ENCODE measurements at places on chromosomes 11 and 22.

- no peak for DNase-seq
Observed at GRCh38 chr11:37182031-37182430, 584.0 kb upstream of the RAG2 start.

- no peak for DNase-seq
Observed at GRCh38 chr11:5367448-5368074, 16.1 kb upstream of the OR51M1 start.

DNA sequence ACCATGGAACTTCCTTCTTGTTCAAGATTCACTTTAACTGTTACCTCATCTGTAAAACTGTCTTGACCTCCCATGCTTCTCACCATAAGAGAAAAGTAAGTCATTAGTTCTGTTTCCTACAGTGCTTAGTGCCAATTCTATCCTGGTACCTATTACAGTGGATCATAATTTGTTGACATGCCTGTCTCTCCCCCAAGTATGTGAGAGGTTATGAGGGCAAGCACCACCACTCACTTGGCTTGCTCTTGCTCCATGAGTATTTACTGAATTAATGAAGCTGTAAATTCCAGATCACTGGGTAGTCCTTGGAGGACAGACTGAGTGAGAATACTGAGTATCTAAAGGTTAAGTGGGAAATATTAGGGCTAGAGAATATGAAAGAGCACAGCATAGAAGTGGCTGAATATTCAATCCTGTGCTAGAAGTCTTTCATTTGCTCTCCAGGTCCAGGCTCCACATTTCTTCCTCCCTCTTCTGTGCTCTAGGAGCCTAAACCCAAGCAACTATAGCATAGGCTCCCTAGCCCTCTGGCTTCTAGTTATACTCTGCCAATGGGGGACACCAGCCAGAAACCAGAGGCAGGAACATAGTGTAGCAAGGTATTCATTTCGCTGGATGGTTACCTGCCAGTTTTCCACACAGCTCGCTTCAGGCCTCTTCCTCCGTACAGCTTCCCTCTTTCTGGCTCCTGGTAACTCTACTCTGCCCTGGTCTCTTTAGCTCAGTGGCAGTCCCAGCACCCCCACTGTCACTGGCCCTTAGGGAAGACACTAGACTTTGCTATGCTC lies 118.2 kb upstream of the SLC5A12 start:
- no peak for DNase-seq

DNA sequence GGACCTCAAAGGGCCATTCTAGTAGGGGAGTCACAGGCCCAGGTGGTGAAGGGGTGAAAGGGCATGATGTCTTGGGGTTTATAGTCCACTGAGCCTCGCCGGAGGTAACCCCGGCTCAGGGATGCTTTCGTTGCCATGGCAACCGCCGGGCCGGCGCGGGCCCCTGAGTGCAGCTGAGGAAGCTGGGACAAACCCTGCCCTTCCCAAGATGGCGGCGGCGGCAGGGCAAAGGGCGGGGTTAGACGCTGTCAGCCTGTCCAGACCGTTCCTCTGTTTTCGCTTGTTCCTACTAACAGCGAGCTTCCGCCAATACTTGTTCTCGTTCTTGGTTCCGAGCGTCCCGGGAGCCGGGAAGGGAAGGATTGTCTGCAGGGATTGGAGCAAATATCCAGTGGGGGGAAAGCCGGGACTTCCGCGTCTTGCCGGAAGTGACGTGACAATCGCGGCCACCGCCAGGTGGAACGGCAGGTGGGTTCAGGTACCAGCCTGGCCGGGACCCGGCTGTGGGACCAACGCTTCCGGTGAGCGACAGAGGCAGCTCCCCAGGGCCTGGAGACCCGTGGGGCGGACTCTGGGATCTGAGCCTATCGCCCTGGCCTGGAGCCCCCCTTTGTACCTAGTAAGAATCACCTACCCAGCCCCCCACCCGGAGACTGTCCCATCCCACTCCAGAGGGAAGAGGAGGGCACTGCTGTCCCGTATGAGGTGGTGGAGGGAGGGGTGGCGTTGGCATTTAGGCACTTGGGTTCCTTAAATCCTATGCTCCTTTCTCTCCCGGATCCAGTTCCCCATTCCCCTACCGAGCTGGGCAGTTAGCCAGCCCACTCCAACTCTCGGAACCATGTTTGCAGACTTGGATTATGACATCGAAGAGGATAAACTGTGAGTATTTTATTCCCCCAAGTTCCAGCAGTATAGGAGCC lies at the start of gene PICK1:
Gene PICK1 (plus strand): TSS at position 436 of the 923 bp plus-strand sequence. CDS start 406 bp downstream, at position 842.
- peak; percentile 91 for DNase-seq

- no peak for DNase-seq
Observed at GRCh38 chr11:65159012-65159411, 11.0 kb upstream of the SPDYC start.

All from HuH-7.5 (cell line).